HAP-1 (cell line): ENCODE measurements at places on chromosomes 7 and 10.

DNA sequence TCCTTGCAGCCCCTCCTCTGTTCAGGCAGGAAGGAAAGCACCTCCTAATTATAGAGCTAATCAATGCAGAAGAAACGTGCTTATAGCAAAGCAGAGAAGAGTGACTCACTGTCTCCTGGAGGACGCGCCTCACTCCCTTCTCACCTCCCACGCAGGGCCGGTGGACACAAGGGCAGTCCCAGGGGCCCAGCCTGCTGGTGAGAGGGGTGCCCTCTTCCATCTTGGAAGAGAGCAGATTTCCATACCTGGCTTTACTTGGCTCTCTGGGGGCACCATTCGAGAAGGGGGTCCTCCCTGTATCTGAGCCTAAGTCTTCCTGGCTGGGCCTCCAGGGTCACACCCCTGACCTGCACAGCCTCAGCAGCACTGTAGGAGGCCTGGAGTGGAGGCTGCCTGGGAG is 55.8 kb downstream of the RASGEF1A start:
- no peak for DNase-seq

DNA sequence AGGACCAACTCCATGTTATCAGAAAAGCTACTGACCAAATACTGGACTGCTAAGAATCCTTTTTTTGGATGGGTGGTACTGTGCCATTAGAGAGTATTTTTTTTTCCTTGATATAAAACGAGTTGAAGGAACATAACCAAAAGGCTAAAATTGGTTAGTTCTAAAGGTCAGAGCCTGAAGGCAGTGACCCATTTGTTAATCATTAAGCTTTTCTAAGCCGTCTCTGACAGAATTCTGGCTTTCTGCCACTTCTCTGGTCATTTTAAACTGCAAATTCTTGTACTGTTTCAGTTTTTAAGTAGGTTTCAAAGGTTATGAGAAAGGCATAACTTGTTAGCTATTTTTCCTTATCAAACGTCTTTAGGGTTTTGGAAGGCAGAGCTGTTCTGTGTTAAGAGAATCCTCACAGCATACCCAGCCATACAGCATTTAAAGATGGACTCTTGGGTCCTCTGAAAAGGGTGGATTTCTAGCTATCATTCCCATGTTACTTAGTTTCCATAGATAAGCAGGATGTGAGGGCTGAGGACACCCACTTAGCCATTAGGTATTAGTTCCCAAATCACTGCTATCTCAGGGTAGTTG is 196.8 kb downstream of the RNLS start:
- DNase-seq, result peak; percentile 20

DNA sequence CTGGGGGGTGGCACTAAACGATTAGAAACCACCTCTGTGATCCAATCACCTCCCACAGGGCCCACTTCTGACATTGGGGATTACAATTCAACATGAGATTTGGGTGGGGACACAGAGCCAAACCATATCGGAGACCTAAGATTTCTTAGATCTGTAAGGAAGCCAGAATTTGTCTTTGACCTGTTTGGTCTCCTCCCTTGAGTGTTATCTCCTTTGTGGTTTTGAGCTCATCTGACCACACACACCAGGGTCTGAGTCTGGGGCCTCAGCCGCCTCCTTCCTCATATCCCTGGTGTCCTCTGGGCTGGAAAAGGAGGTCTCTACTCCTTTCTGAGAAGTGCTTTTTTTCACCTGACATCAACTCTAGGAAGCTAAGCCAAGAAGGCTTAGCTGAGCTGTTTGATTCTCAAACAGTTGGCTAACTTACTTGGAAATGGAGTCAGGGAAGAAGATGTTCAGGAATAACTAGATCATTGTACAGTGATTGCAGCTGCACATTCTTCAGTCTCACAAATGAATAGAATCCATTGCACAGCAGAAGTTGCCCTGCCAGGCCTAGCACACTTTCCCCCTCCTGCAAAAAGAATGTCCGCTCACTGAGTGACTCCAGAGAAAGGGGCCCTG is 167.4 kb downstream of the ARHGAP21 start:
- DNase-seq, result no peak

DNA sequence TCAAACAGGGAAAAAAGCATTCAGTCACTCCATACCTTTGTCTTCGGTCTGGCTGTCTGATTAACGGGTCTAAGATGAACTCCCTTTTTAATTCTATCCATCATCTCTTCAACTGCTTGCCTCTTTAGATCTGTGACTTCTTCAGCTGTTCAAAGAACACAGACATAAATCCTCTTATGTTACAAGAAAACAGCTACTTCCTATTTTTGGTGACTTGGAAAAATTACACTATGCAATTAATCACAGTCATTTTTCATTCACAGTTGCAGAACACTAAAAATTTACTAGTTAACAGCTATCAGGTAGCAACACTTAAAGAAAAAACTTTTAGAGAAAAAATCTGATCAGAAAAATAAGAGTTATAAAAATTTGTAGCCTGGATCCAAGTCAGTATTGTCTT is 66.0 kb downstream of the ENO4 start:
- no peak for DNase-seq

DNA sequence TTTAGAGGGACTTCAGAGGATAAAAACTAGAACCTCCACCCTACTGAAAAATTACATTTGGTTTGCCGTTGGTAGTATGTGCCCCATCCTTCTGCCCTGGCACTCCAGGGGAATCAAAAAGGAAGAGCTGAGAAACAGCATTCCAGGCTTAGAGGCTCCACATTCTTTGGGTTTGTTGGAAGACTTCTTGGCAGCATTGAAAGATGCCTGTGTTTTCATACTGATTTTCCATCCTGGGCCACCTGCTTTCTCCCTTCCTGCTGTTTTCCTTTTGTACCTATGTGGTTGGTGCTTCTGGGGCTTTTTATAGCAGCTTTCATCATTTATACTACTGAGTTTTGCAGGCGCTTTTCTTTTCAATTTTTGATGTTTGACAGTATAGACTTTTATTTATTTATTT is 61.7 kb downstream of the AUTS2 start:
- no peak for DNase-seq

GRCh38 chr10:6044751-6045313 is 17.3 kb downstream of the IL2RA start:
- DNase-seq, result no peak

DNA sequence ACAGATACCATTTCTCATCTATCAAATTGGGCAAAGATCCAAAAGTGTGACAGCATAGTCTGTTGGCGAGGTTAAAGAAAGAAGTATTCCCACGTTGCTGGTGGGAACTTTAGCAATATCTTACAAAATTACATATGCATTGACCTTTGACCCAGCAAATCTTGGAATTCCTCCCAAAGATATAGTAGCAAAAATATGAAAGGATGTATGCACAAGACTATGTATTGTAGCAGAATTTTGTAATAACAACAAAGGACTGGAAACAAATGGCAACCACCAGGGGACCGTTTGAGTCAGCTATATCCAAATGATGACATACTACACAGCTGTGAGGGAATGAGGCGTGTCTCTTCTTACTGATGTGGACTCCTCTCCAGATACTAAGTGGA is 50.2 kb downstream of the KCNH2 start:
- no peak for DNase-seq

- no peak for DNase-seq
These were observed 40.6 kb downstream of the MICALL2 start for GRCh38 chr7:1418505-1419309.

DNA sequence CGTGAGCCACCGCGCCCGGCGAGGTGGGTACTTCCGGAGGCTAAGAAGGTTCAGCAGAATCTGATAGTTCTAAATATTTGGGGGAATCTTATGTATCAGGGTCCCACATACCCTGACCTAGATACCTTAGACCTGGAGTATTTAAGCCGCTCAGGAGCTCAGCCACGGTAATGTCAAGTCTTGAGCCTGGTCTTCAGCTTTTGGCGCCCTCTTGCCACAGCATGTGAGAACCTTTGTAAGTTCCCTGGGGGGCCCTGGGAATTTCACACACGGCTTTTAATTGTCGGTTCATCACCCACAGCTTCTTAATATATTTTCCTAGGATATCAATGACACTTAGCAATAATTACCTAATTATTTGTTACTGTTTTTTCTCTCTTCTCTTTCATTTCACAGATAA is 324.3 kb upstream of the GALNT17 start:
- DNase-seq, result no peak

- no peak for DNase-seq
These were observed 77.5 kb upstream of the EEPD1 start for GRCh38 chr7:36075561-36075960.

DNA sequence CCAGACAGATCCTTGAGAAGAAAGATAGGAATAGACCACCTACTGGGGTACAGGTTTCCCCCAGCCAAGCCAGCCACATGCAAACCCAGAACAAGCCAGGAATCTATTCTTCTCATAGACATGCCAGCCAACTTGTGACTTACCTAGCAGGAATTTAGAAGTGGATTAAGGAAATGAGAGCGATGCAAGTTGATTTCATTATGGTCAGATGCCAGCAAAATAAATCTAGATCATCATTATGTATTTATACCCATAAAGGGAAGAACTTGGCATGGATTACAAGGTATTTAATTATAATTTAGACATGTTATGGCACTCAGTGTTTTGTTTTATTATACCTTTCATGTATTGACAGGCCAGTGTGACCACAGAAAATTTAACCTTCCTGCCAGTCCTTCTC is 32.8 kb downstream of the SLC35G1 start:
- DNase-seq, result no peak

GRCh38 chr10:101032637-101033224 is 1.7 kb downstream of the SFXN3 start:
- DNase-seq, result peak; percentile 50

GRCh38 chr7:6398943-6399342 is 48.8 kb downstream of the DAGLB start:
- DNase-seq, result no peak

DNA sequence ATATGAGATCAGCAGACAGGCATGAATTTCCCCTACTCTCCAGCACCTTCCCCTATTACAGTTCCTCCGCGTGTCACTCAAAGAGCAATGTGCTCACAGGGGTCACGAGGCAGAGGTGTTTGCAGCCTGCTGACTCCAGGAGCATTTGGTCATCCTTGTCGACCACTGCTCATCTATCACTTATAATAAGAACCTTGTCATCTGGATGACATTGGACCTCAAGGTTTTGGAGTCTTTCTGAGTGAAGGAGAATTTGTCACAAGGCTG is 32.9 kb upstream of the PLPP4 start:
- no peak for DNase-seq

- DNase-seq, result no peak
These were observed 31.7 kb upstream of the ELMO1 start for GRCh38 chr7:37480041-37481031.

DNA sequence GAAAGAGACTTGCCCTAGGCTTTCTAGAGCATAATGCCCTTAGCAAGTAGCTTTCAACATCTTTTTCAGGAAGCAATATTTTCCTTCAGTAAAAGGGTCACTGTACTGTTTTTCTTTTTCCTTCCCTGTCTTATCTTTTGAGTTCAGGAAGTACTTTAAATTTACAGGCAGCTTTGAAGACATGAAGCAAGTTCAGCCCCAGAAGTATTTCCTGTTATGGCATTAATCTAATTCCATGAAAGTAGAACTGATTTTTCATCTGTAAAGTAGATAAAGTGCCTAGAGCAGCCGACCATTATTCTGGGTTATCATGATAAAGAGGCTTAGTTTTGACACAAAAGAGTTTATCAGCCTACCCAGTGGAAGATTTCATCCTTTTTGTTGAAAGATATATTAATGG is 288.2 kb downstream of the ADK start:
- DNase-seq, result no peak

- DNase-seq, result peak; percentile 76
These were observed 638.1 kb upstream of the POT1 start for GRCh38 chr7:125567686-125568085.

DNA sequence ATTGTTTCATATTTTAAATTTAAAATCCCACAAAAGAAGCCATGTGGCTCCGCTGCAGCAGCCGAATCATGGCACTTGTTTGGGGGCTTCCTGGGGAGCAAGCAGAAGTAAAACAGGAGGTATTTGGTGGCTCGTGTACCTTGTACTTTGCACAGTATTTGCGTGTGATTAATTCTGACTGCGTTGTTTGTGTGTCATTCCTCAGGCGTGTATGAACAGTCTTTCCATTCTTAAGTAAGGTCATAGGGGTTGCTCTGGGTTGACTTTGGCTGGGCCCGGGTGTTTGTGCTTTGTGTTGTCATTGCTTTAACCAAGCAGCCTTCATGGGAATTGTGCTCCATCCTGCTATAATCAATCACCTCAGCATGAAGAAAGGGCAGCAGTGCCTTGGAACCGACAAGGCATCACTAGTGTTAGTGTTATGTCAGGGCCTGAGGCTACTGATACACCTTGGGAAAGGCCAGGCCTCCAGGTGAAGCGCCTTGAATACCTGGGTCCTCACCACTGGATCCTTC is 182.4 kb downstream of the ARHGAP21 start:
- DNase-seq, result no peak

DNA sequence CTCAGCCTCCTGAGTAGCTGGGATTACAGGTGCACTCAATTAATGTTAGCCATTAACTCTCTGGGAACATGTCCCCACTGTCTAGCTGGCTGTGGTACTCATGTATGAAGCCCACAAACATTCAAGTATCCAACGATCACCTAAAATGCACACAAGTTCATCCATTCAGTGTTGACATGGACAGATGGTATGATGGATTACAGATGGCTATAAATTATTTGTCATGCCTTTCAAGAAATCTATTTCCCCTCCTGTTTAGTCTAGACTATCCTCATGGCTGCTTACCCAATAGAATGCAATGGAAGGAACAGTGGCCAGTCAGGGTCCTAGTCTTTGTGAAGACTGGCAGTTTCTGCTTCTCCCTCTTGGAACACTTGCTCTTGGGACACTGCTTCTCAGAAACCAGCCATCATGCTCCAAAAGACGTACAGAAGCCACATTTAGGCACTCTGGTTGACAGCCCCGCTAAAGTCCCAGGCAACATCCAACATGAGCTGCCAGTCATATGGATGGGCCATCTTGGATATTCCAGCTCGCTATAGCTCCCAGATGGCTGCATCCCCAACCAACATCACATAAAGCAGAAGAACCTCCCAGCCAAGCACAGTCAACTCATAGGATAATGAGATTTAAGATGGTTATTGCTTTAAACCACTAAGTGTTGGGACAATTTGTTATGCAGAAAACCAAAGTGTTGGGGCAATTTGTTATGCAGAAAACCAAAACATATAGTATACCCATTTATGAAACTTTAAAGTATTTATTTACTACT is 33.1 kb downstream of the MYL10 start:
- no peak for DNase-seq

DNA sequence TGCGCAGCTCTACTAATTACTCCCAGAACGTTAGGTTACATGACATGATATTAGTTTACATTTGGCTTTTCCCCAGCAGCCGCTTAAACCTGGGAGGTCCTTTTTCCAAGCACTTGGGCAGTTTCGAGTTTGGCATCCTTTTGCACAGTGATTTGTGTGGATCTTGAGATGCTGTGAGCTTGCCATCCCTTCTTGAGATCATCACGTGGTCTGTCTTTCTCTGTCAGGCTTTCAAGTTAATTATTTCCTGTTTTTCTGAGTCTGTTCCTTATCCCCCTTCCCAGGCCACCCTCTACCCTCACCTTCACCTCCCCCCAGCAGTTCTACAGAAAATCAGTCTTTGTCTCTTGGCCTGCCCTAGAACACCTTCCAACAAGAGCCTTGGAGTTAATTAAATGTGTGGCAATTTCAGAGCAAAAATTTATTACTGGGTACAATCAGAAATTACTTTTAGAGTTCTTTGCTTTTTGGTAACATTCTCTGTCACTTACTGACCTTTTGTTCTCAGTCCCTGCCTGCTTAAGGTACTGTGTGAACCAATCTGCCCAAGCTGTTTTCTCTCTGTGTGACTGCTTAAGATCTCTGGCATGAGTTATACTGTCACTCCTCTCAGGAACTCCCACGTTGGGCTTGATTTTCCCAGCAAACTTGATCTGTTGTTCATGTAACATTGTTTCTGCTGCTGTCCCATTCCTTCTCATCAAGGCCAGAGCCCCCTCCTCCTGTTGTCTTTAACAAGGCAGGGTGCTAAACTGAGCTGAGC is 3.1 kb upstream of the SLF2 start:
- no peak for DNase-seq
